T-helper 17 cell (primary cell): ENCODE measurements at places on chromosomes 6 and 20.

DNA sequence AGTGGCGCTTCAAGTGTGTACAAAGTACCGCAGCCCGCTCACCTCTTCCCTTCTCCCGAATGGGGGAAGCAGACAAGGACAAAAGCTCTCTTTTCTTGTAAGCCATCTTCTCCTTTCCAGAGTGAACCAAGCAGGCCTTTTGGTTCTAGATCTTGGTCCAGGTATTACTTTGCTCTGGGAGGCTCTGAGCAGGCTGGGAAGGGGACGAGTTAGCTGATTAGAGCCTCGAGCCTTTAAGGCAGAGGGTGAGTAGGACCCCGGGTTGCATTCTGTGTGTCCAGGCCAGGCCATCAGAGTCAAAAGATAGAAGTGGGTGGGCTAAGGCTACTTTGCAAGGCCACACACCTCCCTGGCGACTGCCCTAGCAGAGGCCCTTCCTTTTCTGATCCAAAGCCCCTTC lies 57.6 kb downstream of the GTF2H5 start:
- no peak overlapping the region for H3K27ac ChIP-seq
- no peak for DNase-seq
- H3K4me1 ChIP-seq, result peaks cover 2% of the 10 kb centered on the region

DNA sequence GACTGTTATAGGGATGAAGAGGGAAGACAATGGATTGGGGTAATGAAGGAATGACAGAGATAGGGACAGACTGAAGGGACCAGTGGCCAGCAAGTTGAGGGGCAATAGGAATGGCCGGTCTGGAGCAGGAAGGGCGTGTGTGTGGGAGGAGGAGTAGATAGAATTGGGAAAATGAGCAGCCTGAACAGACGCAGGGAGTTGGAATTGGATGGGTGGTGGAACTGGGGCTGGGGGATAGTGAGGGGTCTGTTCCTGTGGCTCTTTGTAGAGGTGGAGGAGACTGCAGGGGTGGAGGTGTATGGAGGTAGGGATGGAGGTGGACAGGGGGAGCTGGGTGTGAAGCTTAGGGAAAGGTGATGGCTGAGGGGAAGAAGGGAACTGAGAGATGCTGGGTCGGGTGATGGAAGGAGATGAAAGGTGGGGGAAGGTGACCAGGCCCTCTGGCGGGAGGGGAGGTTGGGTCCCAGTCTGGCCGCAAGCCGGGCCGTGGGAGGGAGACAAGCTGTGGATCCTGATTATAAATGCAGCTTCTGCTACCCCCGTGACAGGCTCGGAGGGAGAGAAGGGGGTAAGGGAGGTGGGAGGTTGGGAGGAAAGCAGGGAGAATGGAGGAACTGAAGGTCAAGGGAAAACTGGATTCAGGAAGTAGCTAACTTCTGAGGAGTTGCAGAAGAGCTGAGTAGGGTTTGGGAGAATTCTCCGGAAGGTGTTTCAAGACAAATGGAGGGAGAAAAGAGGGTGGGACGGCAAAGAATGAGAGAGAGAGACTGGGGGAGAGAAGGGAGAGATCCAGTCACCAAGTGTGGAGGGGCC lies 5.2 kb downstream of the SYNGAP1 start:
- DNase-seq, result no peak
- H3K27ac ChIP-seq, result peak overlapping the region; percentile 100
- H3K36me3 ChIP-seq, result peaks cover 4% of the 10 kb centered on the region
- no peaks in the 10 kb centered on the region for H3K27me3 ChIP-seq
- H3K4me3 ChIP-seq, result peak overlapping the region; percentile 99
- peaks cover 74% of the 10 kb centered on the region for H3K4me1 ChIP-seq

DNA sequence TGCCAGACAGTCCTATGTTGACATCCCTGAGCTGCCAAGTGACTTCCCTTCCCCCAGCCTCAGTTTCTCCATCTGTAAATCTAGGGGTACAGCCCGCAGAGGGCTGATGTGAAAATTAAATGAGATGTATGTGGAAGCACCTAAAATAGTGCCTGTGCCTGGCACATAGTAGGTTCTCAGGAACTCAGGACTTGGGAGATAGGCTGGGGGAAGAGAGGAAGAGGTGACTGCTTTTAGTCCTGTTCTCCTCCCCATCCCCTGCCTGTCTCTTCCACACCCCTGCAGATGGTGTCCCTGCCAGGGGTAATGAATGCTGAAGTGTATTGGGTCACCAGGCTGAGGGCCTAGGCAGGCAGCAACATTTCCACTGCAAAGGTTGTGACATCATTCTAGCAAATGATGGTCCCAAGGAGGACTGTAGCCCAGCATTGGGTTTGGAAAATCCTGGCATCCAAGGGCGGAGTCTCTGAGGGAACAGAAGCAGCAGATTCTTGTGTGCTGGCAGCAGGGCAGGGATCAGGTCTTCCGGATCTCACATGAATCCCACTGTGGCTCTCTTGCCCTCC lies 1.8 kb downstream of the SNPH start:
- no peaks in the 10 kb centered on the region for H3K27me3 ChIP-seq
- H3K36me3 ChIP-seq, result no peaks in the 10 kb centered on the region
- no peak overlapping the region for H3K27ac ChIP-seq
- H3K4me1 ChIP-seq, result peaks cover 29% of the 10 kb centered on the region
- peak overlapping the region; percentile 75 for H3K4me3 ChIP-seq
- no peak for DNase-seq

DNA sequence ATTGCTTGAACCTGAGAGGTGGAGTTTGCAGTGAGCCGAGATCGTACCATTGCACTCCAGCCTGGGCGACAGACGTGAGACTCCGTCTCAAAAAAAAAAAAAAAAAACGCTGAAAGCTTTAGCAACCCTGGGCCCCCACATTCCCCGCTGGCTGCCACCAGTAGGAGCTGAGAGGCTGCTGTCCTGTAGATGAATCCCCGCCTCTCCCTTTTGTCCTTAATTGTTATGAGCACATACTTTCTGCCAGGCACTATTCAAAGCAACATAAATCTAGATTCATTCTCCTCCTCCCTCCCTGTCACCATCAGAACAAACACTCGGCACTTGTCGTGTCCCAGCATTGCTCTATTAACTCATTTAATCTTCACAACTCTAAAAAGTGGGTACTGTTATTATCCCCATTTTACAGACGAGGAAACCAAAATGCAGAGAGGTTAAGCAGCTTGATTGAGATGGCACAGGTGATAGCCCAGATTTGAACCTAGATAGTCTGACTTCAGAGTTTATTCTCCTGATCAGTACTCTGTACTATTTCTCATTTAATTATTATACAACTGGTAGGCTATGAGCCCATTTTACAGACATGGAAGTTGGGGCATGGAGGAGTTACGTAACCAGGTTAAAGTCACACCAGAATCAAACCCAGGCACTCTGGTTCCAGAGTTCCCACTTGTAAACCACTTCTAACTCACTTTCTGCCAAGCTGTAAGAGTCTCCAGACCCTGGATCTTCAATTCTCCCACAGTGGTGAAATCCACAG lies 97.4 kb downstream of the EYA2 start:
- no peak overlapping the region for H3K27ac ChIP-seq
- peaks cover 11% of the 10 kb centered on the region for H3K27me3 ChIP-seq
- no peak for DNase-seq
- peaks cover 20% of the 10 kb centered on the region for H3K4me1 ChIP-seq
- no peaks in the 10 kb centered on the region for H3K36me3 ChIP-seq
- no peak overlapping the region for H3K4me3 ChIP-seq

DNA sequence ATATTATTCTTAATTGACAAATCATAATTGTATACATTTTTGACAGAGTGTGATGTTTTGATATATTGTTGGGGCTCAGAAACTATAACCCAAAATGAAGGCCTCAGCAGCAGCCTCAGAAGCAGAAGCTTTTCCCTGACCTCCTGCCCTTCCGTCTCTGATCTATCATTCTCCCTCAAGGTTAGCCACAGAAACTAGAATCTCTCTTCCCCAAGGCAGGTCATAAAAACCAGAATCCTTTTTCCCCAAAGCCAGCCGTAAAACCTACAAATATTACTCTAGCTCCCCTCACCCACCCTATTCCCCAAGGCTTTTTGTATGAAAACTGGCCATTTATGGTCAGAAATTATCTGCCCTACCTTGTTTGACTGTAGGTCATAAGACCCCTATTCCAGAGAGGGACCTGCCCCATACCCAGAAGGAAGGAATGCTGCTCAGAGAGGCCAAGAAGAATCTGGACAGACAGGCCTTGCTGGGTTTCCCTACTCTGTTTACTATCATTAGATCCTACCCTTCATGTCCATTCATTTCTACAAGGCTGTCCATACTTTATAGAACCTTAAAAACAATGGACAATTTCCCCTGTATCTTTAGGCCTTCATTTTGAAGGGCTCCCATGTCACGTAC lies 14.5 kb downstream of the OR2B2 start:
- H3K4me1 ChIP-seq, result peaks cover 16% of the 10 kb centered on the region
- no peaks in the 10 kb centered on the region for H3K27me3 ChIP-seq
- no peak for DNase-seq
- peak overlapping the region; percentile 29 for H3K27ac ChIP-seq
- peaks cover 3% of the 10 kb centered on the region for H3K36me3 ChIP-seq

DNA sequence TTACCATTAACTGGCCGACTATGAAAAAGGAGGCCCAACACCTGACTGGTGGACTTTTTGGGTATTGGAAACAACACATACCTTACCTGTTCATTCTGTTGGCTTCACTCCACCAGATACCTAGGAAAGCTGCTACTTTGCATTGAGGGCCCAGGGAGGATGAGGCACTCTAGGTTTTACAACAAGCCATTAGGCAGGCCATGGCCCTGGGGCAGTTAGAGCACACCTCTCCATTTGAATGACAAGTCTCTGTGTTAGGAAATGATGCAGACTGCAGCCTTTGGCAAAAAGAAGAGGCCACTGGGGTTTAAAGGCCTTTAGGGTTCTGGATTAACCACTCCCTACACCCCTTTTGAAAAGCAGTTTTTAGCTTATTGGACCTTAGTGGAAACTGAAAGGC lies 144.3 kb downstream of the OR2B2 start:
- H3K27me3 ChIP-seq, result peaks cover 5% of the 10 kb centered on the region
- no peak for DNase-seq
- no peak overlapping the region for H3K4me3 ChIP-seq
- H3K36me3 ChIP-seq, result no peaks in the 10 kb centered on the region
- H3K4me1 ChIP-seq, result peaks cover 5% of the 10 kb centered on the region
